Tongue (tissue), 3 donors: ENCODE measurements at places on chromosomes 12 and 14. TPM values are rescaled to one million over a fixed set of nuclear protein-coding genes. Genes with fewer than 3 reads are reported as not detected.

HOXC5 gene
- total RNA-seq = not detected

CCDC175 gene
- total RNA-seq = not detected

LRRK2 gene
- 25.2 TPM for total RNA-seq

CPNE6 gene
- total RNA-seq = not detected

MSRB3 gene
- total RNA-seq = 67.8 TPM

GRCh38 chr12:92139634-92140150, 6.0 kb downstream of the BTG1 start:
- peak; percentile 45 for DNase-seq

- no peak for DNase-seq
Measured at GRCh38 chr12:13198241-13198640, 1.7 kb downstream of the EMP1 start.

DNA sequence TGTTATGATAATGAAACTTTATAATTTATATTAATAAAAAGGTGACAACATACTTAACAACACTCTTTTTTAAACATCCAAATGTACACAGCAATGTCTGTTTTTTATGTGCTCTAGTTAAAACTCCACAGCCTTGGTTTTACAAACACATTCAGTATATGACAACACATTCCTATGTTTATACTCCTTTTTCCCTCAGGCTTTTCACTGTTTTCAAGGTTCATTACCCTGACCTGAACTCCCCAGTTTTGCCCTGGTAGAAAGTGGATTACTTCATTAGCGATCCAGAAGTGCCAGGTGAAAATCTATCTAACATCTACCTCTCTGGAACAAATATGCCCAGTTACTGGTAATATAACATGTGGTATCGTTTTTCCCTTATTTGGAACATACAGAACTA, 340.2 kb upstream of the DDHD1 start:
- no peak for DNase-seq

DNA sequence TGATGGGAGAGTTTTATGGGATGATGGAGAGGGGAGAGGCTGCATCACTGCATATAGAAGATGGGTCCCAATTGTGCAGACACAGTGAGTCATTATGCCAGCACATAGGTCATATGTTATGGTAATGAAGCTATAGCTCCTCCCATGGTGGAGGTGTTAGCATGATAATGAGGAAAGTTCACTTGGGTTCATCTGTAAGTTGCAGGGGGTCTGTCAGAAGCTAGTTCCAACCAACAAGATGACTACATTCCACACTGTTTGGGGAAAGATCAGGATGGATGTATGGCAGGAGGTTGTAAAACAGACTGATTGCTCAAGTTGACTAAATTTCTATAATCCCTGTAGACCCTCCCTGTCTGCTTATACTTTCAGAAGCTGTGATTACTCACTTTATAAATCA, 561.3 kb downstream of the C12orf50 start:
- DNase-seq = no peak

DNA sequence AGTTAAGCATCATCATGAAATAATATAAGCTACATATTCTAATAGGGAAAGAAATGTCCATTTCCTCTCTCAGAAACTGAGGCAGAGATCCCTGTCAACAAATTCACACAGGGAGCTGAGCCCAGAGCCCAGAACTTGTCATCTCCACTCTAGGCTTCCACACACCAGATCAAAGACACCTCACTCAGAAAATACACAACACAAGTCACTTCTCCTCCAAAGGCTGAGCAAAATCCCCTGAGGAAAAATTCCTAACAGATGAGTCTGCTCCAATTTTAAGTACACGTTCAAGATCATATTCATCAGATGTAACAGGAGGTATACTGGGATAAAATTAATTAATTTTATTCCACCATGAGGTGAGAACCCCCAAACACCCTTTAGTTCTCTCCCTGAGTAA, 227.3 kb downstream of the DPF3 start:
- DNase-seq = no peak

DNA sequence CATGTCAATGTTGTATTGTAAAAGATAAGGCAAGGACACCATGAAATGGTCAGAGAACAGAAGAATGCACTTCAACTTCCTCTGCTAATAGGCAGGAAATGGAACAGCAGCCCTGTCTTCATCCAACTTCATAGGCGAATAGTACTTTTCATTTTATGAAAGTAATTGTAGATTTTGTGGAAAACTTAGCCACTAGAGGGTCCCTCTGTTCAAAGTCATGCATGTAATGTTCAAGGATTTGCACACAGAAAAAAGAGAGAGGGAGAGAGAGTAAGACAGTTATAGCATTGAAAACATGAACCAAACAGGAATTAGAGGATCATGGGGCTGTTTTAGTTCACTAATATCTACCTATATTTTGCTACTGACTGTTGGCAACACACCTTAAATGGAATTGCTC, 172.2 kb downstream of the FLRT2 start:
- DNase-seq = no peak

DNA sequence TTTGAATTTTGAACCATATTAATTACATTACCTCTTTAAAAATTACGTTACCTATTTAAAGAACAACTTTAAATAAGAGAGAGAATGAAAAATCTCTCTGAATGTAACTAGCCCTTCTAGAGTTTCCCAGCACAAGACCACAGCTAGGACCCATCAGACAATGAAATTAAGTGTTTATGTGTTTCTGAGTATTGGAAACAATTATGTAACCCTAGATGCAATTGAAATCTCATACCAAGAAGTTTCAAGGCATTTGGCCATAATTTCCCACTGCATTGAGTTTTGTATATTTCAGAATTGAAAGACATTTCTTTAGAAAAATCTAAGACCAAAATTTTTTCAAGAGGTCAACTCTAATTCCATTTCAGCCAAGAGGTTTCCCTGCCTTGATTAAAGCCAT, 47.1 kb downstream of the SERPINA3 start:
- no peak for DNase-seq

DNA sequence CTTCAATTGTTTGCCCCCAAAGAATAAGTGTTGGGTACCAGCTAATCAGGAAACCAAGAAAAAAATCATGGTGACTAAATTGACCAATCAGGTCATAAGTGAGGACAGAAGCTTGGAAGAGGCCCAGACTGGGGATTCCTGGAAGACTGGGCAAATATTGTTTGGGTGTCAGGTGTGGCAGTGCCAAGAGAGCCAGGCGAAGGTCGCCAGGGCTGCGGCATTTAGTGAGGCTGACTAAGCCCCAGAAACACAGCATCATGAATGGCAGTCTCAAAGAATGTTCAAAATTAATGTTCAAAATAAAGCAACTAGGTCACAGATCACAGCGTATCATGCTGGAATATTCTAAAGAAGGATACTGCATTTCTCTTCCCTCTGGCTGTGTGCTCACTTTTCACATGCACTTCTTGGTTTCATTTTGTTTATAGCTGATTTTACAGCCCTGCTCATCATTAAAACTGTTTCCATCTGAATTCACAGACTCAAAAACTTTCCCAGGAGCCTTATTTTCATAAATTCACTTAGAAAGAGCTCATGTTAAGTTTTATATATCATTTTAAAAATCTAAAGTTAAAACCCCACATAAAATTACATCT, 85.3 kb upstream of the OVCH1 start:
- no peak for DNase-seq

DNA sequence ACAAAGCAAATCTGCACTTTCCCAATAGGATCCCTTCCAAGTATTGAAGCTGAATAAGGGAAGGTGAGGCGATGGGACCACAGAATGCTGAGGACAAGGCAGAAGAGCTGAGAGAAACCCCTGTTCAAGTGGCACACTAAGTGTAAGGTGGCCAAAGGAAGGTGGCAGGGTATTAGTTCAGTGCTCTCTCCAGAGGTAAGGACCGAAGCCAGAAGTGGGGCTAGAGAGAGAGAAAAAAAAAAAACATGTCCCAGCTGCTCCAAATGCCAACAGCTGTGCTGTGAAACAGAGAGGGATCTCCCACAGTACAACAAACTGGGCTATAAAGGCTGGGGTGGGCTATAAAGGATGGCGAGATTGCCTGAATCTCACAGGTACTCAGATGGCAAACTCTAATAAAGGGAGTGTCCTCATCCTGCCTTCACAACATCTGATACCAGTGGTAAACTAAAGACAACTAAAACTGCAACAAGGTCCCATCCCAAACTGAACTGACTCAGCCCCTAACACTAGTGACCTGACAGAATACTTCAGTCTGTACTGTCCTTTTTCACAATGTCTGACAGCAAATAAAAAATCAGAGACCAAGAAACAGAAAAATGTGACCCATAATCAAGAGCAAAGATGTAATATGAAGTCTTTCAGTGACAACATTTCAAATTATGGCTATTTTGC, 47.9 kb downstream of the CDK17 start:
- DNase-seq = peak; percentile 87

DNA sequence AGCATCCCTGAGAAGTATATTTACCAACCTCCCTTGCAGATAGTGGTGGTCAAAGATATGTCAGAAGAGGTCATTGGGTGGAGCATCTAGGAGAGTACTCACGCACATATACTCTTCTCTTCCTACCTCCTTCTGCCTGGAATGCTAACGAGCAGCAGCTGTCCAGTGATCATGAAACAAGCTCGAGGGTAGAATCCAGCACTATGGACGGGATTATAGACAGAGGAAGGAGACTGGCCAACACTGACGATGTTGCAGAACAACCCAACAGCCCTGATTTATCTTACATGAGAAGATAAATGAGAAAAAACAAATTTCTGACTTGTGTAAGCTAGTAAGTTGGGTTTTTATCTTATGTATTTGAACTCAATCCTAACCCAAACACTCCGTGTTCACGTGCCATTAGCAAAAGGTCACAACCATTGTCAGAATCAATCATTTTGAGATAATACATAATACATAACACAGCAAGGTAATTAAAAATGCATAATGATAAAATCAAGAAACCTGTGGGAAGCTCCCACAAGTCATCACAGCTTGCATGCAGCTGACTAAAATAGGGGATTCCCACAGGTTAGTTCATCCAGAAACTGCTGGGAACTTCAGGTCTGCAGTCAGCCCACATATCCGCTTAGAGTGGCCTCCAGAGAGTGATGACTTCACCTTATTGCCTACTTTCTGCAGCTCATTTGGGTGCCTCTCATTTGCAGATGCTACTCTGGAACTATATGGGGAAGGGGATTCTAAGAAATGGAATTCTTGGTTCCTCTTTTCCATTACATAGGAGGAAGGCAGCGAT, 36.3 kb upstream of the STK38L start:
- no peak for DNase-seq

- DNase-seq = no peak
Measured at GRCh38 chr14:105899071-105899641, 372.8 kb downstream of the TMEM121 start.

- DNase-seq = no peak
Measured at GRCh38 chr14:20706657-20707355, 18.2 kb downstream of the ANG start.

DNA sequence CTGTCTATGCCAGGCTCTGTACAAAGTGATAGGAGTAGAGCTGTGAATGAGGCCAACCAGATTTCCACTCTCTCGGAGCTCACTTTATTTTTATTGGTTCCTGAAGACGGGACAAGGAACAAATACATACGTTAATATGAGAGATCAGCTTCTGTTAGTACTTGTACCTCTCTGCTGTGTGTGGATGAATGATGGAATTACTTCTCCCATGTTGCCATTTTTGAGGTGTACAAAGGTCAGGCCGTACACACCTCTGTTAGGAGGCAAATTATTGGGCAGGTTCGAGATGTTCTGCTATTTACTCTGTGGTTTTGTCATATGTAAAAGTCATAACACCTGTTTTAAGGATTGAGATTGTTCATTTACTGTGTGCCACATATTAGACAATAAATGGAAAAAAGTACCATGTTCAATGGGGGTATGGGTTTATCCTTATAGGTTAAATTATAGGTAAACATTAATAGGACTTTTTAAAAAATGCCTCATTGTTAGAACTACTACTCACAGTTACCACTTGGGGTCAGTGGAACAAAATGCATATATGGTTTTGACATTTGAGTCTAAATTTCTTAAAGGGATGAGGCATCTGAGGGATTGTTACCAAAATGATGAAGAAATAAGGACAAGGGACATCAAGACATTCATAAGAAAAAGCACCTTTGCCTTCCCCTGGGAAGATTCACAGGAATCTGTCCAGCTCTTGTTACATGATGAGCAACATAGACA, 26.9 kb downstream of the WBP11 start:
- no peak for DNase-seq

DNA sequence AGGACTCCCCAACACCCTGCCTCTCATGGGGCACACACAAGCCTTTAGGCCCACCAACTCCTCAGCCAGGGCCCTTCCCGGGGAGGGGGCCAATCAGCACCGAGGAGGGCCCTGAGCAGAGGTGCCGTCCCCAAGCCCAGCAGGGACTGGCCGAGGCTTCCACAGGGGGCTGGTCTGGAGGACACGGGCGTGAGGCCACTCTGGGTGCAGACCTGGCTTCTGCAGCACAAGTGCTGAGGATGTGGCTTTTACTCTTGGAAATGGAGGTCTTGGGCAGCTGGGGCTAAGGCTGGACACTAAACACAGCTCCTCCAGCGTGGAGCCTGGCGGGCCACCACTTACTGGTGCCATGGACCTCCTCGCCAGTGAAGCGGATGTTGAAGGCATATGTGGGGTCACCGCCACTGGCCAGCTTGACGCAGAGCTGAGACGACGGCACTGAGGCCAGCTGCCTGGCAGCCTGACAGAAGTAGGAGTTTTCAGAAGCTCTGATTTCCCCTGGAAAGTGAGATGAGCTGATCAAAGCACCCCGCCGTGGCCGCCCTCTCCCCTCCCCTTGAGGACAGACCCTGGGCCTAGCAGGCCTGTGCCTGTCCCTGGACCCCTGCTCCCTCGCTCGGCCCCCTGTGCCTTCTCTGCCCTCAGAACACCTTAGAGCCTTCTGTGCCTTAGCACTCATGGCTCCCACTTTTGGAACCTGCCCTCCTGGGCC, 44.0 kb downstream of the TRAFD1 start:
- DNase-seq = no peak

DNA sequence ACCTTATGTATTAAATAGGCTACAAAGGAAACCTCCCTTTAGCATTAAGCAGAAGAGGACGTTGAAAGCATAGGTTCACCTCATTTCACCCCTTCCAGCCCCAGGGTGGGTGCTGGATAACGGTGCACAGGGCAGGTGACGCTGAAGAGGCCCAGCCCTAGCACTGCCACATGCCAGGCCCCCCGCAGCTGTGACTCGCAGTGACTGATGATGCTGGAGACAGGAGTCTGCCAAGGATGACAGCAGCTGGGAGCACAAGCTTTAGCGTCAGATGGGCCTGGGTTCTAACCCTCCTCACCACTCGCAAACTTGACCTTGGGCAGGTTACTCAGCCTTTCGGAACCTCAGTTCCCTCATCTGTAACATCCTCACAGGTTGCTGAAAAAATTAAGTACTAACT, 76.7 kb downstream of the TBK1 start:
- DNase-seq = peak; percentile 56

DNA sequence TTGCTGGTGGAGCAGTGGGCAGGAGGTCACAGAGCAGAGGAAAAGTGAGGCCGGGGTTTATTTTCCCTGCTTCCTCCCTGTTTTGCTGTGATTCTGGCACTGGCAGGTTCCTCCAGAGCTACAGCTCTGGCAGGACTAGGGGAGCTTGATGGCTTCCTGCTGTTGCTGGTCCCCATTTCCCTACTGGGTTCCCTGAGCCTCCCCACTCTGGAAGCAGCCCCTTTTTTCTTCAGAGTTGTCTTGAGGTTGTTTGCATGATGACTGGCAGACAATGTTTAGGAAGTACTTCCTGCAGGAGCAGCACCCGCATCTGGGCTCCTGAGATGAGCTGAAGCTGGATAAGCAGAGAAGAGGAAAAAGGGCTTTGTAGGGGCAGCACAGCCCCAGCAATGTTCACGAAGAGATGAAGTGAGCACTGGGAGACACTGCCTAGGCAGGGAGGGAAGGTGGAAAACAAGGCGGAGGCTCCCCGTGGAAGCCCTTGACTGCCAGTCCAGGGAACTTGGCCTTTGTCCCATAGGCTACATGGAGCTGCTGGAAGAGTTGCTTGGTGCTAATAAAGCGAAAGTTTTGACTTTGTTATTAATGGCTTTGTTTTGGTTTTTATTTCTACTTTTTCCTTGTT, 126.9 kb downstream of the SLC38A6 start:
- no peak for DNase-seq
